ENCODE measurements at places on chromosomes 7 and 10.

- no peak for DNase-seq
These were observed 172.5 kb downstream of the IPMK start for GRCh38 chr10:58094985-58095718.

- DNase-seq: no peak
These were observed 67.8 kb upstream of the CDK13 start for GRCh38 chr7:39882148-39882784.

DNA sequence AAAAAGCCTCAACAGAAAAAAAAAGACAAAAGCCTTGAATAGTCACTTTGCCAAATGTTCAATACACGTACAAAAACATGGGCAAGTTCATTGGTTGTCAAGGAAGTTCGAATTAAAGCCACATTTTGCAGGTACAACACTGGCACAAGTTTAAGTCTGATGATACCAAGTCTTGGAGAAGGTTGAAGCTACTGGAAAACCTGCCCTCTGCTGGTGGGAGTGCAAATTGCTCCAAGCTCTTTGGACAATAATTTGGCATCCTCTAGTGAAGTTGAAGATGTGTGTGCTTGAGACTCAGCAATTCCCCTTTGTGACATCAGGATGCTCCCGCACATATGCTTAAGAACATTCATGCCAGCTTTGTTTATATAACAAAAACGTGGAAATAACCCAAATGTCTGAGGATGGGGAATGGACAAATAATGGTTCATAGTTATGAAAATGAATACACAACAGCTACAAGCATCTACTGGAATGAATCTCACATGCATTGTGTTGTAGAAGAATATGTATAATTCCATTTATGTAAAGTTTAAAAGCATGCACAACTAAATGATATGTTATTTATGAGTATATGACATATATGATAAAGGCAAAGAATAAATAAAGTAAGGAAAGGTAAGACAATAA lies 120.0 kb upstream of the PLPP4 start:
- peak; percentile 44 for DNase-seq

DNA sequence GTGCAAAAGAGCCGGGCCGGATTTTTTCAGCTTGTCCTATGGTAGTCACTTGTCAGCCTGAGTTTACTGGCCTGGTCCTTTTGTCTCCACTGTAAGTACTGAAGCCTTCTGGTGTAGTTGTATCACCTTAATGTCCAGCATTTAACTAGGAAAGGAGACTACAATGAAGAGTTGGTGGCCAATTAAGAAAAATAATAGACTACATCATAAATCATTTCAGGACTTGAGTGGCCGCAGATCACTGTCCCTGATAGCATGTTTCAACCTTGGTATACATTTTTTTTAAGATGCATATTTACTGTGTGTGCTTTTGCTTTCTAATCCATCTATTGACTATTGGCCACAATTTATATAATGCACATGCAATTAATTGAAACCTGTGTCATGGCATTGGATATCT lies 6.1 kb downstream of the FZD1 start:
- no peak for DNase-seq

GRCh38 chr10:14250496-14251076 lies 80.1 kb downstream of the FRMD4A start:
- no peak for DNase-seq

GRCh38 chr10:128267581-128267980 lies 141.4 kb upstream of the MKI67 start:
- DNase-seq: no peak

DNA sequence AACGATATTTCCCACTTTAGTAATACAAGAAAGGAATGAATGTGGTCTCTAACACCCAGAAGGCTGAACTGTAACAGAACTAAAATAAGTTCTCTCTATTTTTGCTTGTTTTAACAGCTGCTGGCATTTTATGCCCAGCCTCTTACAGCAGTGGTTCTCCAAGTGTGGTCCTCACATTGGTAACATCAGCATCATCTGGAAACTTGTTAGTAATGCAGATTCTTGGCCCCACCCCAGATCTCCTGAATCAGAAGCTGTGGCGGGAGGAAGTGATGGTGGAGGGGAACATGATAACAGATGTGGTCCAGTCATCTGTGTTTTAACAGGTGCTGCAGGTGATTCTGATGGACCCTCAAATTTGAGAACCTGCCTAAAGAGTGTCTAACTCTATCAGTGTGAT lies 170.1 kb downstream of the TMEM26 start:
- DNase-seq: no peak

DNA sequence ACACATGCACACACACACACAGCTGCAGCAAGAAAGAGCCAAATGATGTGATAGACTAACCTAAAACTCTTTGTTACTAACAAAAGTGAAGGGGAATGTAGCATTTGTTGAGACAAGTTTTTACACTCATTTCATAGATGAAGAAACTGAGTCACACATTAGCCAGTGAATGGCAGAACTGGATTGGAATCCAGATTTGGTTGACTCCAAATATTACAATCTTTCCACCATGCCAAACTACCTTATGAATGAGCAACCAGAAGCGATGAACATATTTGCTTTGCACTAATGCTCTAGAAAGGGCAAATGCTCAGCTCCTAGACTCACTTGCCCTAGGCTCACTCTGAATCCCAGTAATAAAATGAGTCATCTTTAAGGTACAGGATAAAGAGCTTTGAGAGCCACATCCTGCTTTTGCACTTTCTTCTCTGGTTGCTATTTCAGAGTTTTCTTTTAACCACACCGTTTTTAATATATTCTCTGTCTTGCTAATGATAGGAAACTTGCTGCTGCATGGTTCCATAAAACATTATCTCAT lies 111.9 kb downstream of the GPAM start:
- no peak for DNase-seq

DNA sequence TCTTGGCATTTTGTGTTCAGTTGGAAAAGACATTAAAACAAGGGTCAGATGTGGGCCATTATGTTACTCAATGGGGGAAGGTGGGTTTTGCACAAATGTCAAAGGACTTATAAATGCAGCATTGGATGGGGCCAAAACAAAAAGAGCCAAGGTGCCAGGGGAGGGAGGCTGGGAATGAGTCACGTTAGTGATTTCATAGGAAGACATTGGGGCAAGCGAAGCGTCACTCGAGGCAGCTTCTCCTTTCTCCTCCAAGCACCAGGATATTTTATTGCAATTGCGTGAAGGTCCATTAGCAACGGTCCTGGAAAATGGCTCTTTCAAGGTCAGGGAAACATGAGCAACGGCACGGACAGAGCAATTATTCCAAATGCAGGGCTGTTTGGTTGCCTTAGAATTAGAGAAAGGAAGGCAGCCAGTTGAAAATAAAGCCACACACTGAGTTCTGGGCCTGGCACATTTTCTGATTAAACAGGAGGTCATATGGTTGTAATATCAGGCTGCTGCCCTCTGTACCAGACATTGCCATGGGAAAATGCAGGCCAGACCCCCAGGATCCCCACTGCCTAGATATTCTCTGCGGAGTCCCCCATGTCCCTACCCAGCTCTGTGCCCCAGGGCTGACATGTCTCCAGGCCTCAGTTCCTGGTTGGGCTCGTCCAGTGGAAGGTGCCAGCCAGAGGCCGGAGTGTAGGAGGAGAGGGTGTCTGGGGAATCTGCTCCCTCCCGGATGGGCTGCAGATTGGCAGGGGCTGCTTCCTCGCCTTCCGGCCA lies 63.3 kb upstream of the NANOS1 start:
- DNase-seq: no peak

GRCh38 chr7:56091591-56091990 lies 1.2 kb downstream of the PHKG1 start:
- DNase-seq: no peak

DNA sequence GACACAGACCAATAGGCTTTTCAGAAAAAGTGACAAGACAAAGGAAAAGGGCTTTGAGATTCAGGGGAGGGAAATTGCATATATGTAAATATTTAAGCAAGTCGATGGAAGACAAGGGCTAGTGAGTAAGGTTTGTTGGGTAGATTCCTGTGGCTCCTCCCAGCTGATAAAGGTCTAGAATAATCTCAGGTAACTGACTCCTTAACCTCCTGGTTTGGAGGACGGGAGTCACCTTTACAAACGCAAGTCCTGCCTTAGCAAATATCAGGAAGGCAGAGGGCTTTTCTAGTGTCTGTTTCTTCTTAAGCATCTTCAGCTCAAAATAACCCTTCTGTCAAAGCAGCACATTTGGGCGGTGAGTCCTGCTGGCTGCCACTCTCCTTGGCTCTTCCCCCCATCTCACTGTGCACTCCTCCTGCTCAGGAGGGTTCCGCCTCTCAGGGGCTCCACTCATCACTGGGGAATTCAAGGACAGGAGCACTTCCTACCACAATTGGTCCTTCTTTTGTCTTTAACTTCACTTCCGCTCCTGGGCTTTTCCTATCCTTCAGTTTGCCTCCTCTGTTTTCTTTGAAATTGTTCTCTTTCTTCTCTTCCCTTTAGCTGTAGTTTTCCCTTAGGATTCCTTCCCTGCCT lies 496.3 kb upstream of the KLF6 start:
- DNase-seq: no peak

DNA sequence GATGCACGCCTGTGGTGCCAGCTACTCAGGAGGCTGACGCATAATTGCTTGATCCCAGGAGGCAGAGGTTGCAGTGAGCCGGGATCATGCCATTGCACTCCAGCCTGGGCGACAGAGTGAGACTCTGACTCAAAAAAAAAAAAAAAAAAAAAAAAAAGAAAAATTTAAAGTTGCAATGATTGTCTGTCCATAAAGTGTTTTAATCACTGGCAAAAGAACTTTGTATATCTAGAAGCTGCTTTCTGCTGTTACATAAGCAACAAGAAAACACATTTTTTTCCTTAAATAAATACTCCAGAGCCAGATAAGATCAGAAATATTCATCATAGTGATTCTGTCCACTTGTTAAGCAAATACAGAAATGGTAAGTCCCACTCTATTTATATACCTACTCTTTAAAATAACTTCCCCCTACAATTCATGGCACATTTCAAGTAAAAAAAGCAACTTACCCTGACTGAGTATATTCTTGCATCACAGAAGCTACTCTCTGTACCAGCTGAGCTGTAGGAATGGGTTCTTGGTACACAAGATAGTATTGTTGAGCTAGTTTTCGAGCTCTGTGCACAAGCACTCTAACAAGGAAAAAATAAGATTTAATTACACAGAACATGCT lies 7.6 kb downstream of the PSMA2 start:
- DNase-seq: no peak

DNA sequence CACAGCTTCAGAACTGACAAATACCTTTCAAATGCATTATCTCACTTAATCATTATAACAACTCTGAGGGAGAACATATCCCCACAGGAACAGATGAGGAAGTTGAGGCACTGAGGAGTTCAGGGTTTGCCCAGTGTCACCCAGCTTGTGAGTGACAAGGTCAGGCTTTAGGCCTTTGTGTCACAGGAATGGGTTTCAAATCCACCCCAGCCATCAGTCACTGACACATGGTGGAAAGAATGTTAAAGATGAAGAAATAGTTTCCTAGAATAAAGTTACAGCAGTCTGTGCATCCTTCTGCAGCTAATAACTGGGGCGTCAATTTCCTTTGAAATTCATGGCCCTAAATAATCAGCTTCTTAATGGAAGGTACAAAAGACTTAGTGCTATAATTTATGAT lies 37.8 kb downstream of the SGCE start:
- DNase-seq: no peak

- DNase-seq: no peak
These were observed 27.9 kb upstream of the CRTAC1 start for GRCh38 chr10:98058295-98058694.

DNA sequence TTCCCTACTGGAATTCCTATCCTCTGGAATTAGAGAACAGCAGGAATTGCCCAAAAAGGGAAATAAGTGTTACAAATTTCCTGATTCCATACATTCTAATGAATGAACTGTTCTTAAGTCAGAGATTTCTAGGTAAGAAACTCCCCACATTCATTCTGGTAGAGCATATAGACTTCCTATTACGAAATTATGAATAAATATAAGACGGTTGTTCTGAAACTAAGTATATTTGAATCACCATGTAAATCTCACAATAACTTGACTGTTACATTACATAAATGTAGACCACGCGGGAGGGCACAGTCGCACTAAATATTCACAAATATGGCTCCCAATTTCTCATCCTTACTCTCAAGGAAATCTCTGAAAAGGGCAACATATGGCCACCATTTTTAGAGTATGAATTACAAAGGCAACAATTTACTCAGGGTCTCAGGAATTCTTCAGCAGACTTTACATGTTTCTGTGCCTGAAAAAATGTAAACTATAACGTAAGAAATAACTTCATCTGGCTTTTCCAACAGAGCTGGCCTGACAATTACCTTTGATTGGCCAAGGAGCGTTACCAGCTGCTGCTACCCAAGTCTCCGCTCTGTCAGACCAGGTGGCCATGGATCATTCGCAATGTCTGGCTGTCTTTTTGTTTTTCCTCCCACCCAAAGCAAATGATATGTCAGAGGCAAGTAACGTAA lies 115.8 kb downstream of the MPP7 start:
- no peak for DNase-seq

DNA sequence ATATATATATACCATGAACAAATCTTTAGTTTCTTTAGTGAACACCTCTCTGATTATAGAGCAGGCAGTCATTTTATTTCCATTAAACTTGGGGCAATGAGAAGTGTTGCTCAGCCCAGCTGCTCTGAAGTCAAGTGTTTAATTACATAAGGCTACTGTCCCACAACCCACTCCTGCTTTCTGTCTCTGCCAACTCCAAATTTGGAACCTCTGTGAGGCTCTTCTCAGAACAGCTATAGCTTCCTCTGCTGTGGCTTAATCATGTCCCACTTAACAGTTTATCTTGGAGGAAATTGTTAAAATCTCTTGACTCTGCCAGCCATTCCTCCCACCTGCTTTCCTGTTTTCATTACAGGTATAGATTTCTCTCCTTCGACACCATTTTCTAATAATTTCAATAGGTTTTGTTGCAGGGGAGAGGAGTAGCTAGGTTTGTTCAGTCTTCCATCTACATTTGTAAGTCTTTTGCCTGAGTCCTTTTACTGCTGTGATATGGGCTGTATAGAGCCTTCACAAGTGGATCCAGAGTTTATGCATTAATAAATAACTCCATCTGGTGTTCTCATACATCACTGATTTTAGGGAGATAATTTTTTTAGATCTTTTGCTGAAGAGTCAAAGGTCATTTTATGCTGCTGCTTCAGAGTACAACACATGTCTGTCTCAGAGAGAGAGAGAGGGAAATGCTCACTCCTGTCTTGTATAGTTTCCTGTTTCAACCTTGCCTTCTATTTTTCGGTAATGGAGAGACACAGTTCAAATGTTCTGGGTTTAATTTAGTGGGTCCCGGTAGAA lies 170.4 kb downstream of the WNT2 start:
- no peak for DNase-seq

Measured in stimulated activated CD8-positive, alpha-beta memory T cell treated with anti-CD3 and anti-CD28 coated beads, Interleukin-7, amount 100 ng/mL, for 24 hours (primary cell).